ENCODE measurements at places on chromosomes 7 and 10.

- no peak overlapping the region for H3K27ac ChIP-seq
- H3K36me3 ChIP-seq, result no peaks in the 10 kb centered on the region
Observed at GRCh38 chr10:35412900-35413491, 76.7 kb downstream of the CCNY start.

DNA sequence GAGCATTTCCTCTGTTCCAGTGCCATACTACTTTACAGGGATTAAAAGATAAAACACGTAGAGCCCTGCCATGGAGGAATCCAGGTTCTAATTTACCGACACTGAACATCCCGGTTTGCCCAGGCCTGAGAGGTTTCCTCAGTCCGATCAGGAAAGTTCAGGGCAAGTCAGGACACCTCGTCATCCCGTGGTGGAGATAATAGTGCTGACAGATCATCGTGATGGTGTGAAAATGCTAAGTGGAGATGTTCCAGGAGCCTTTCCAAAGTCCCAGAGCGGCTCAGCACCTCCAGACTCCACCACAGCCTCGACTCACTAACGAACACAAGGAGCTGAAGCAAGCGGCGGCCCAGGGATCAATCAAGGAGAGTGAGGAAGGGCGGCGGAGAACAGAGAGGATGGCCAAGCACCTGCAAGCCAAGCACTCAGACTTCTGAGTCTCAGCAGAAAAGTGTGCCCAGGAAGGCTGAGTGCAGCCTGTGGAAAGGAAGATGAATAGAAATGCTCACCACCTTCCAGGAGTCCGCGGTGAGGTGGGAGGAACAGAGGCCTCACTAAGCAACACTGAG is 103.7 kb upstream of the VWC2 start:
- no peaks in the 10 kb centered on the region for H3K27me3 ChIP-seq
- H3K27ac ChIP-seq, result no peak overlapping the region
- DNase-seq, result no peak
- H3K36me3 ChIP-seq, result no peaks in the 10 kb centered on the region

DNA sequence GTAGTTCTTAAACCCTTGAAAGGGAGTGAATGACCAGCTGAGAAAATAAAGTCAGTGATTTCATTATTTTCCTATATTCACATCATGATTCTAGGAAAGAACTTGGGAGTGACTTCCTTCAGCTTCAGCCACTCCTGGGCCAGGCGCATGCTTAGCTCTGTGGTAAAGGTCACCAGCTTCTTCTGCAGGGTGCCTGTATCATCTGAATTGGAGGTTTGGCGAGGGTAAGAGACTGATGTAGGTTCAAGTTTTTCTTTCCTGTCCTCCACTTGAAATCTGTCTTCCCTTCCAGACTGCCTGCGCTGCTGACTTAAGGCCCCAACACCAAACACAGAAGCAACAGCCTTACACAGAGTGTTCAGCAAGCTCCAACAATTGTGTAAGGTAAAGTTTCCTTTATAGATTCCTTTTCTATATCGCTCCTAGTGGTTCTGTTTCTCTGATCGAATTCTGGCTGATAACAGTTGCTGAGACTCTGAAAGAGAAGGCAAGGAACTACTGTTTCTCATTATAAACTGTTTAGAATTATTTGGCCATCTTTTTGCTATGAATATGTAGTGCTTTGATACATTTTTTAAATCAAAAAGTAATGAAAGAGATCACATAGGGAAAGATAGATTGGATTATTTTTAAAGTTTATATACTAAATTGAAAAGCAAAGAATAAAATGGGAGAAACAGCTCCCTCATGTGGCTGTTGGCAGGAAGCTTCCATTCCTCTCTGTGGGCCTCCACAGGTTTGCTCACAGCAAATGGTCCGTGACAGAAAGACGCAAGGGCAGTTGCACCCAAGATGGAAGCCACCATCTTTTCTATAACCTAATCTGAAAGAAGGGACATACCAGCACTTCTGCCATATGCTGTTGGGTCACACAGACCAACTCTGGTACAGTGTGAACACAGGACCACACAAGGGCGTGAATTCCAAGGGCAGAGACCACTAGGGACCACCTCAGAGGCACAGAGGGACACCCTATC is 14.0 kb downstream of the GATAD1 start:
- no peaks in the 10 kb centered on the region for H3K27me3 ChIP-seq
- peak; percentile 21 for DNase-seq
- no peaks in the 10 kb centered on the region for H3K4me1 ChIP-seq

DNA sequence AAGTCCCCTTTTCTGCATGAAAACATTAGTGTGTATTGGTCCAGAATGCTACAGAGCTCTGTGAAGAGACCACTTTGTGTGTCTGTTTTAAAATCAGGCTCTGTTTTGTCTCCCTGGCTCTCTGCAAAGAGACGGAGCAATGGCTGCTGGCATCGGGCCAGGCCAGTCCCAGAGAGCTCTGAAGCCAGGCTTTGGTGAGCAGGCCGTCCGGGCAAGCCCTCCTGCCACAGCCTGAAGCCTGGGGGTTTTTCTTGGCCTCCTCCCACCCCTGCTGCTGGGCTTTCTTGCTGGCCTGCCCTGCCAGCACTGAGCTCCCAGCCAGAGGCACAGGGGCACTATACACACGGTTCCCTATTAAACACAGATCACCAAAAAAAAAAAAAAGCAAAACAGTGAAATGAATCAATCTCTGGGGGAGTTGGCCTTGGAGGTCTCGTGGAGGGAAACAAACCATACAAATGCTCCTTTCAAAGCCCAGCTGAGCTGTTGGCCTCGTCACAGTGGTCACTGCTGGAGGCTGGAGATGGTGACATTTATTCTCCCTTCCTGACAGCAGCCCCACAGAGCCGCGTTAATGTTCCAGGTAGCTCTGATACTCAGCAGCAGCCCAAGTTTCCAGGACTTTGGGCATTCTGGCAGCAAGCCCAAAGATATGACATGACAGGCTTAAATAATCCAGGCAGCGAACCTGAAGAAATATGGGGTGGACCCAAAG is 237.2 kb downstream of the TCF7L2 start:
- no peak for DNase-seq
- no peak overlapping the region for H3K4me3 ChIP-seq
- H3K36me3 ChIP-seq, result no peaks in the 10 kb centered on the region
- H3K27me3 ChIP-seq, result peaks cover 2% of the 10 kb centered on the region
- H3K27ac ChIP-seq, result no peak overlapping the region

DNA sequence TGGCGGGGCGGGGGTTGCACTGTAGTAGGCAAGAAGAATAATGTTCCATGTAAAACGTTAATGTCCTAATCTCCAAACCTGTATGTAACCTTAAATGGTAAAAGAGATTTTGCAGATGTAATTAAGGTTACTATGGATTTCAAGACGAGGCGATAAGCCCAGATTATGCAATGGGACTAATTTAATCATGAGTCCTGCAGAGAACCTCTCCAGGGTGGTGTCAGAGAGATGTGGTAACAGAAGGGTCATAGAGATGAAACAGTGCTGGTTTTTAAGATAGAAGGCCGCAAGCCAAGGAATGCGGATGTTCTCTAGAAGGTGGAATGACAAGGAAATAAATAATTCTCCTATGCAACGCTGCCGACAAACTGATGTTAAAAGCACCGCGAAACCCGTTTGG is 57.1 kb downstream of the UBE3C start:
- H3K27me3 ChIP-seq, result no peaks in the 10 kb centered on the region
- peaks cover 10% of the 10 kb centered on the region for H3K36me3 ChIP-seq
- no peak overlapping the region for H3K27ac ChIP-seq
- no peak for DNase-seq

- H3K4me1 ChIP-seq, result no peaks in the 10 kb centered on the region
- no peaks in the 10 kb centered on the region for H3K36me3 ChIP-seq
- no peak overlapping the region for H3K27ac ChIP-seq
- no peak overlapping the region for H3K4me3 ChIP-seq
- peaks cover 2% of the 10 kb centered on the region for H3K27me3 ChIP-seq
Observed at GRCh38 chr10:122142641-122143237, 128.4 kb upstream of the BTBD16 start.

GRCh38 chr10:129156406-129156805 is 310.6 kb upstream of the MGMT start:
- peaks cover 4% of the 10 kb centered on the region for H3K27me3 ChIP-seq
- no peak for DNase-seq
- H3K4me1 ChIP-seq, result no peaks in the 10 kb centered on the region
- H3K36me3 ChIP-seq, result no peaks in the 10 kb centered on the region

DNA sequence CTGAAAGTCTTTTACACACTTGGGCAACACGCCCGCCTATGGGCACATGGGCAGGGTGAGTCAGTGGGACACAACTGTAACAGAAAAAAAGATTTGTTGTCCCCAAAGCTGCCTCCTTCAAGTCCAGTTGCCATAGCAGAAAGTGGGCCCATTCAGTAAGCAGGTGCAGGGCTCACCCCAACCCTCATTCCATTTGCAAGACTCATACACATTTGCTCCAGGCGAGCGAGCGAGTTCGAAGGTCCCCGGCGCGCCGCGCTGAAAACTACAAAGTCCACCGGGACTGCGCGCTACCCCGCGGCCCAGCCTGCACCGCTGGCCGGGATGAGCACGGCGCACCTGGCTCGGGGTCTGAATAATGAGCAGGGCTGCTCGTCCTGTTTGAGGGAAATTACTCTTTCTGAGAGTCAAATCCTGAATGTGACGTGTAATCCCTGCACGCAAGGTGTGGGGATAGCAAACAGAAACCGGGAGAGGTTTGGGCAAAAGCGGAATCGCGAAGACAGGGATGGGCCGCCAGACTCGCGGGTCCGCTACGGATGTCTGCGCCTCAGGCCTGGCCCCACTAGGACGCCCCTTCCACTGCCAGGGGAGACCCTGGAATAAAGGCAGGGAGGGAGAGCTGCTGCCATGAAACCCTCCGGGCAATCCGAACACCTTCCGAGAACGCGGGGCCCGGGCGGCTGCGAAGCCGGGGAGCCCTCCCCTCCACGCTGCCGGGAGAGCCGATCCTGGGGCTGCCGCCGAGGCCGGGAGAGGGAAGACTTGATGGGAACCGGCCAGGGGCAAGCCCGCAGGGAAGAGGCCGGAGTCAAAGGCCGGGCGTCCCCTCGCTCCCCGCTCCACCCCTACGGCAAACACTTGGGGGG is 982 bp downstream of the COBL start:
- peak overlapping the region; percentile 5 for H3K4me3 ChIP-seq
- no peaks in the 10 kb centered on the region for H3K36me3 ChIP-seq
- no peaks in the 10 kb centered on the region for H3K4me1 ChIP-seq
- H3K27ac ChIP-seq, result no peak overlapping the region
- peaks cover 8% of the 10 kb centered on the region for H3K27me3 ChIP-seq

- peak; percentile 19 for DNase-seq
- H3K4me1 ChIP-seq, result peaks cover 12% of the 10 kb centered on the region
- peak overlapping the region; percentile 14 for H3K27ac ChIP-seq
- H3K36me3 ChIP-seq, result peaks cover 28% of the 10 kb centered on the region
Observed at GRCh38 chr7:87564296-87564963, 36.3 kb downstream of the ABCB1 start.

DNA sequence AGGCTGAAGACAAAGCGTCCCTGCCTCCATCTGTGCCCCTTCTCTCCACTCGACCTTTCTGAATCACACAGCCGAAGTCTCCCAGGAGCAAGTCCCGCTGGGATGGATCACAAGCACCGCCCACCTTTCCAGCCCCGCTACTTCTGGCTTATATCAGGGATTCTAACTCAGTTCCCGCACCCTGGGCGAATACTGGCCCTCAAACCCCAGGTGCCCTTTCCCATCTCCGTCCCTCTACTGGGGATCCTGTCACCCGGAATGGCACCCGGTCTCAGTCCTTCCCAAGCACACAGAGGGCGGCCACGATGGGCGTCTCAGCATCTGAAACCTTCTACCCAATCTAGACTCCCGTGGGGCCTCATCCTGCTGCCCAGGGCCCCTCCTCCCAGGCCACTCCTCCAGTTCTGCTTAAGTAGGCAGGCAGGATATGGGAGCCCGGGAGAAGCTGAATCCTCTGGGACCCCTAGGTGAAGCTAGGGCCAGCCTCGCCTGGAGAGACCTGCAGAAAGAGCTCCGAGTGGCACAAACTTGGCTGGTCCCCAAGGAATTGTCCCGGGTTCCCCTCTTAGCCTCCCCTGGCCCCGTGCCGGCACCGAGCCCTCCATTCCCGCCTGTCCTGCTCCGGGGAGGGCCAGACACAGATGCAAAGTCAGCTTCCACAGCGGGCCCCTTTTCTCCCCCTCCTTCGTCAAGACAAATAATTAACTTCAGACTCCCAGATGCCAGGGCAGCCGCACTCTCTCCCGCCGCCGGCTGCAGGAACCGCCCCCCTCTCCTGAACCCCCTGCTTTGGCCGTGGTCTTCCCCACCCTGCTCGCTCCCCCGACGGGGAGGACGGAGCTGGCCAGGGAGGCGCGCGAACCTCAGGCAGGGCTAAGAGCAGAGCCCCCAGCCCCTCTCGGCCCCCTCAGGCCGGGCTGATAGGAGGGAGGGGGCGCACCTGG is 612 bp downstream of the KCP start:
- H3K4me1 ChIP-seq, result no peaks in the 10 kb centered on the region
- H3K4me3 ChIP-seq, result no peak overlapping the region
- no peak for DNase-seq

GRCh38 chr7:11153694-11154093 is 180.0 kb downstream of the PHF14 start:
- H3K4me1 ChIP-seq, result no peaks in the 10 kb centered on the region
- H3K36me3 ChIP-seq, result peaks cover 2% of the 10 kb centered on the region
- H3K27me3 ChIP-seq, result no peaks in the 10 kb centered on the region
- H3K4me3 ChIP-seq, result no peak overlapping the region
- H3K27ac ChIP-seq, result no peak overlapping the region
- DNase-seq, result no peak

All from immature natural killer cell (primary cell).